ENCODE measurements at places on chromosomes 16 and 17. TPM values are rescaled to one million over a fixed set of nuclear protein-coding genes. Genes with fewer than 3 reads are reported as not detected.

DNA sequence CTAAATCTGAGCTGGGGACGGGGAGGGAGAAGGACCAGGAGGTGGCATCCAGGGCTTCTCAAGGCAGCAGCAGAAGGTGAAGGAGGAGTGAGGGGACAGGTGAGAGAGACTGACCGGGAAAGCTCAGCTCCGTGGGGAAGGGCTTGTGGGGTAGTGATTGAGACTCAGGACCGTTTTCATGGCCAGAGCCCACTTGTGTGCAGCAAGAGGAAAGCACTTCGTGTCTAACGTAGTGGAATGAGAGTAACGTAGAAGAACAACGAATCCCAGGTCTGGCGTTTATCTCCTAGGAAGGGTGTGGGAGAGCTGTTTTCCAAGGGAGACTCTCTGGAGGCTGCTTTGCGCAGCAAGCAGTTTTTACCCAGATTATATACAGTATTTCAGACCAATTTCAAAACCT lies 1.3 kb upstream of the CDH3 start:
- H3K4me3 ChIP-seq: peak overlapping the region; percentile 68
- H3K36me3 ChIP-seq: no peaks in the 10 kb centered on the region
- H3K27me3 ChIP-seq: no peaks in the 10 kb centered on the region
- H3K4me1 ChIP-seq: peaks cover 12% of the 10 kb centered on the region

DNA sequence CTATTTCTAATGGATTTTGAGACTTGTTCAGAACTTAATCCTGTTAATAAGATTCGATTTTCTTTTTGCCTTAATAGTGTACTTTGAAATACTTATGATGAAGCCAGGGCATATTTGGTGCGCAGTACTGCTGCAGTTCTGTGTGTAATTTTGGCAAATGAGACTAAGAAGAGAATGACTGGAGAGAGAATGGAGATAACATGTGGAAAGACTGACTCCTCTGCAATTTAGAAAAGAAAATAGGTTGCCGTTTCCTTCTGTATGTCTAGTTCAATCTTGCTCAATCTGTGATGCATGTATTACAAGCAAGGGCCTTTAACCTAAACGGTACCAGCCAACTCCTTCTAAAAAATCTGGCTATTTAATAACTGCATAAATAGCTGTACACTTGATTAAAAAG lies 285.1 kb upstream of the CDH11 start:
- no peaks in the 10 kb centered on the region for H3K4me1 ChIP-seq
- DNase-seq: no peak
- H3K27me3 ChIP-seq: no peaks in the 10 kb centered on the region
- no peak overlapping the region for H3K4me3 ChIP-seq
- H3K36me3 ChIP-seq: no peaks in the 10 kb centered on the region
- no peak overlapping the region for H3K27ac ChIP-seq

DNA sequence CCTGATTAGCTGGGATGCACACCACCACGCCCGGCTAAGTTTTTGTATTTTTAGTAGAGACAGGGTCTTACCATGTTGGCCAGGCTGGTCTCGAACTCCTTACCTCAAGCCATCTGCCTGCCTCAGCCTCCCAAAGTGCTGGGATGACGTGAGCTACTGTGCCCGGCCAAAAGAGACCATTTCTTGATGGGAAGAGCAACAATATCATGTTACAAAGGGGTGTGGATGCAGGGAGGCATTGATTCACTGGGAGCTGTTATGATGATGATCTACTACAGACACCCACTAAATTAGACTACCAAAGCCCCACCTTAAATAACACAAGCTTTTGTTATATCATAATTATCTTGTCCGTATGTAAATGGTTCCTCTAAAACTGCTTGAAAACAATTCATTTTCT lies 81.4 kb upstream of the PSMD7 start:
- no peaks in the 10 kb centered on the region for H3K27me3 ChIP-seq
- H3K4me3 ChIP-seq: no peak overlapping the region
- no peak overlapping the region for H3K27ac ChIP-seq
- no peaks in the 10 kb centered on the region for H3K36me3 ChIP-seq

DNA sequence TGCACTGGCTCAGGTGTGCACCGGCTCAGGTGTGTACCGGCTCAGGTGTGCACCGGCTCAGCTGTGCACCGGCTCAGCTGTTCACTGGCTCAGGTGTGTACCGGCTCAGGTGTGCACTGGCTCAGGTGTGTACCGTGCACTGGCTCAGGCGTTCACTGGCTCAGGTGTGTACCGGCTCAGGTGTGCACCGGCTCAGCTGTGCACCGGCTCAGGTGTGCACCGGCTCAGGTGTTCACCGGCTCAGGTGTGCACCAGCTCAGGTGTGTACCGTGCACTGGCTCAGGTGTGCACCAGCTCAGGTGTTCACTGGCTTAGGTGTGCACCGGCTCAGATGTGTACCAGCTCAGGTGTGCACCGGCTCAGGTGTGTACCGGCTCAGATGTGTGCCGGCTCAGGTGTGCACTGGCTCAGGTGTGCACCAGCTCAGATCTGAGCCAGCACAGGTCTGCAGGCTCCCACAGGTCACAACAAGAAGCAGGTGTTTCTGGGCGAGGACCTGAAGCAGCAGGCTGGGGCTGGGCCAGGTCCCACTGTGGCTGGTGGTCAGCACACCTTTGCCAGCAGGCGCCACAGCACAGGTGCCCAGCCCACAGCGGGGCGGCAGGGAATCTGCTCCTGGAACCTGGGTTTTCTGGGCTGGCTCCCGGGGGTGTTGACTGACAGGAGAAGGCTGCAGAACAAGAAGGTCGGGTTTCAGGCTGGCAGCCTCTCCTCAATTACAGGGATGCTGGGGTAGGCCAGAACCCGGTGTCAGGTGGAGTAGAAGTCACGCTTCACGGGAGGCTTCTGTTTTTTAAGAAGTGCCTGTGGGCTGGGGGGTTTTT lies 17.2 kb downstream of the METRNL start:
- DNase-seq: no peak
- no peaks in the 10 kb centered on the region for H3K27me3 ChIP-seq
- H3K36me3 ChIP-seq: no peaks in the 10 kb centered on the region
- no peak overlapping the region for H3K4me3 ChIP-seq

OTOA gene
- total RNA-seq: 0.13 TPM

ZNF646 gene
- total RNA-seq: 16.3 TPM

ZNF232 gene
- total RNA-seq: 15.3 TPM

AKAP10 gene
- total RNA-seq: 28.9 TPM
